ENCODE measurements at places on chromosomes 4 and X. TPM values are rescaled to one million over a fixed set of nuclear protein-coding genes. Genes with fewer than 3 reads are reported as not detected.

Gene MAGEA1
- total RNA-seq = not detected

Gene FATE1
- total RNA-seq = not detected

Gene PPP2R2C
- total RNA-seq = not detected

Gene ABLIM2
- total RNA-seq = 0.22 TPM

Gene NWD2
- total RNA-seq = not detected

Gene GAGE12F
- not detected for total RNA-seq

Gene VCX2
- total RNA-seq = not detected

Gene TLR10
- total RNA-seq = not detected

Gene NXF2B
- not detected for total RNA-seq

Gene GAGE13
- total RNA-seq = not detected

Gene TBC1D8B
- total RNA-seq = 10.6 TPM

Gene PRRG3
- total RNA-seq = not detected

Gene GIMD1
- 0.14 TPM for total RNA-seq

Gene TMSB15A
- 1.0 TPM for total RNA-seq

Gene BGN
- total RNA-seq = 23.3 TPM

All from placental pericyte (primary cell).